Fibroblast of lung (primary cell): ENCODE measurements at places on chromosomes 1 and 21. TPM values are rescaled to one million over a fixed set of nuclear protein-coding genes. Genes with fewer than 3 reads are reported as not detected.

DNA sequence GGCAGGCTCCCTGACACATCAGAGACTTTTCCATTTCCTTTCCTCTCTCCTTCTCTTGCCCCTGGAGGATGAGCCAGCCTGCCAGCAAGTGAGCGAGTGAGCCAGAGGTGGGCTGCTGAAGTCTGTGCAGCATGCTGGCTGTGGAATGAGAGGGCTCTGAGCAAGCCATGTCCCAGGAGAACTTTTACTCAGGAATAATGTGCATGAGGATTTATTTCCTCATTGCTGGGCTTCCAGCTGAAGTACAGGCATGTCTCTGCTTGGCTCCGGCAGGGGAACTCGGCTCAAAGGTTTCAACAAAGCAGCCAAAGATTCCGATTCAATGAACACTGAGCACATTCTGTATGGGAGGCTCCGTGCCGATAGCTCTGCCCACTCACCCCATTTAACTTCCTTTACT lies 43.7 kb downstream of the UBIAD1 start:
- peak; percentile 40 for DNase-seq

DNA sequence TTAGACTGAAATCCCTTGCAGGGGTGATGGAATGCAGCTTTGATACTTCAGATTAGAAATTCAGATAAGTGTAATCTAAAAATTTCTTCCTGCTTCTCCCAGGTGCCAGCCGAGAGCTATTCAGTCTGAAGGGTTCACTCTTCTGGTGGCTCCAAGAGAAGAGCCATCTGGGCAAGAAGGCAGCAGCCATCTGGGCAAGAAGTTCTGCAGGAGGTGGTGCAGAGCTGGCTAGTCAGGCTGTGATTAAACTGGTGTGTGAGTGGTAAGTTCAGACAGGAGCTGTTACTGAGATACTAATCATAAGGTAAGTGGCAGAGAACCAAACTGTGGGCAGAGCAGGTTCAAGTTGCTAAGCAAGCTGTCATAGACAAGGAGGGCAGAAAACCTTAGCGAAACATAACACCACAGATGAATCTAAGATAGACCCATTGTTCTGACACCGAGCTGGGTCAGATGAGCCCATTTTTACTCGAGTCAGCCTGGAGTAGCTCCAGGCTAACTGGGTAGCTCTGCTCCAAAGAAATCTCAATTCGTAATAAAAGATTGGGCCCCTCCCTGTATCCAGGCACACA lies 14.4 kb upstream of the TP53BP2 start:
- DNase-seq, result no peak

Gene OLFML2B
- 3.3 and 5.1 TPM in 2 replicates for total RNA-seq

Gene IGSF9
- under 0.01 TPM in 2 replicates for total RNA-seq

- DNase-seq, result peak; percentile 45
Measured at GRCh38 chr1:67019600-67020136, 34.3 kb downstream of the SLC35D1 start.

GRCh38 chr1:31620631-31621497 lies 3.4 kb downstream of the HCRTR1 start:
- DNase-seq, result no peak

DNA sequence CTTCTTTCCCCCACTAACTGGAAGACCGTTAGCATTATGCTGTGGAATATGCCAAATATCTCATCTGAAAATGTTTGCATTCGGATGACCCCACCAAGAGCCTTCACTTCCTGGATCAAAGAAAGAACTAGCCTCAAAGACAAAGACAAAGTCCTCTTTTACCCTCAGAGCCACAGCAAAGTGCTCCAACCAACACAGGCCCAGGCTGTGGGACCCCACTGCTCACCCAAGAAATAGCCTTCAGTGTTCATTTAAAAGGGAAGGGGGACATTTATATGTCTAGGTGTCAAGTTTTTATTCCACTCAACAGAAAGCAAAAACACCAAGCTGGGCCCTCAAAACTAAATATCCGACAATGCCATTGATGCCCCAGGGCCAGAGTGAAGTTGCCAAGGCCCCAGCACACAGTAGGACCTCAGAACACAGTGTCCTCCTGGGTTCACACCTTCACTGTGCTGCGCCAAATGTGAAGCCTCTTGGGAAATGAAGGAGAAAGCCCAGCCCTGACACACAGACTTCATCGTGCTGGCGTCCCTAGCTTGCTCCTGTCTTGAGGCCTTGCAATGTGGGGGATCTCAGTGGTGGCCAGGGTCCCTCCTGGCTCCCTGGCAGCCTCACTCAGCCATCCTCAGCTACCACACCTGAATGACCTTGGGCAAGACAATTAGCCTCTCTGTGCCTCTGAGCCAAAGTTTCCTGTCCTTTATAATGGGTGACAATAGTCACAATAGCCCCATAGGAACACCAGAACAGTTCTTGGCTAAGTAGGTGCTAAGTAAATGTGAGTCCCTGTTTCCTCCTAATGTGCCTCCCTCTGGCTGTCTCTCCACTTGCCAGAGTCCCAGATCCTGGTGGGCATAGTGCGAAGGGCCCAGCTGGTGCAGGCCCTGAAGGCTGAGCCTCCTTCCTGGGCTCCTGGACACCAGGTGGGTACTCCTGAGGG lies 11.3 kb downstream of the CLCNKB start:
- DNase-seq, result no peak

DNA sequence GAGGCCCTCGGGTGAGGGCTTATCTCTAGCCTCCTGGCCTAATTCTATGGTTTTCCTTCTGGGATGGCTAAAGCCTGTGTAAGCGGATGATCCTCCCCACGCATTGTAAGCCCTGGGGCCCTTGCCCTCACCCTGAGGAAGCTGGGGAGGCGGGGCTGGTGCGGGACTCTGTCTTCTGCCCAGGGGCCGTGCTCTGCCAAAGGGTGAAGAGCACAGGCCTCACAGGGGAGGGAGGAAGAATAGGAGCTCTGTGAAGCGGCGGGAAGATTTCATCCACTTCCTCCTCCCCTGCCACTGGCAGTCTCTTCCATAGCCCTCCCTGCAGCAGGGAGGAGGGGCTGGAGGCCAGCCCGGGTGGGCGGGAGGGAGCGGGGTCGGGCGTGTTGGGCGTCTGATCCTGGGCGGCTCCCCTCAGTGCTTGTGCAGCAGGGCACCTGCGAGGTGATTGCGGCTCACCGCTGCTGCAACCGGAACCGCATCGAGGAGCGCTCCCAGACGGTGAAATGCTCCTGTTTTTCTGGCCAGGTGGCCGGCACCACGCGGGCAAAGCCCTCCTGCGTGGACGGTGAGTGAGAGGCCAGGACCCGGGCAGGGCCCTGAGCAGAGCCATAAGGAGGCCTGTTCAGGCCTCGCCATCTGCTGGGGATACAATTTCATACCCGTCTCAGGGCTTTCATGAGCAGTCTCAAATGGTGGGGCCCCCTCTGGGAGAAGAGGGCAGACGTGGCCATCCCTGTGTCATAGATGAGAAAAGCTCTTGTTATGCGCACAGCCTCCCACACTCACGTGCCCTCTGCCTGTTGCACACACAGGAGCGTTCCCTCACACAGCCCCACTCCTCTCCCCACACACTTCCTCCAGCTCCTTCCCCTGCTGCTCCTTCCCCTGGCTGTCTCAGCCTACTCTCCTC lies 7.7 kb upstream of the PPM1J start:
- peak; percentile 47 for DNase-seq

DNA sequence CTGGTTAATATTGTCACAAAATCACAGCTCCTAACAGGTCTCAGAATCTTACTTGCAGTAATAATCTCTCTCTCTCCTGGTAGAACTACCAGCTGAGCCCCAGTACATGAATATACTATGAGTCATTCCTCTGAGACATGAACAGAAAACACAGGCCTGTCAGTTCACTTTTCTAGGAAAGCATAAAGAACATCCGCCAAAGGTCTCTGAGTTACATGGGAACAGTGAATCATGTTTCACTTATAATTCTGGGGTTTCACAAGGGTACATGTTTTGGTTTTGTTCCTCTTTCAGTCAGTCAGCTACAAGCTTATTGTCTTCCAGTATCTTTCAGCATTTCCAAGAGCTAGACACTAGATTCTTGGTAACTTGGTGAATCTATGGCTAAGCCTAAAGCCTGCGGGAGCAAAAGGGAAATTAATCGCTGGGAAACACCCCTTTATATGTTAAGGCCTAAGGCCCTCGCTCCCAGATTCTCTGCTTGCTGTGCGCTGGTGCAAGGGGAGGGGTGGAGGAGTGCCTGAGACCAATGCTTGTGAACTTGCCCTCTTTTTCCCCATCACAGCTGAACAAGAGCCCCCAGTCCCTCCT lies 31.7 kb downstream of the IFNGR2 start:
- peak; percentile 92 for DNase-seq

DNA sequence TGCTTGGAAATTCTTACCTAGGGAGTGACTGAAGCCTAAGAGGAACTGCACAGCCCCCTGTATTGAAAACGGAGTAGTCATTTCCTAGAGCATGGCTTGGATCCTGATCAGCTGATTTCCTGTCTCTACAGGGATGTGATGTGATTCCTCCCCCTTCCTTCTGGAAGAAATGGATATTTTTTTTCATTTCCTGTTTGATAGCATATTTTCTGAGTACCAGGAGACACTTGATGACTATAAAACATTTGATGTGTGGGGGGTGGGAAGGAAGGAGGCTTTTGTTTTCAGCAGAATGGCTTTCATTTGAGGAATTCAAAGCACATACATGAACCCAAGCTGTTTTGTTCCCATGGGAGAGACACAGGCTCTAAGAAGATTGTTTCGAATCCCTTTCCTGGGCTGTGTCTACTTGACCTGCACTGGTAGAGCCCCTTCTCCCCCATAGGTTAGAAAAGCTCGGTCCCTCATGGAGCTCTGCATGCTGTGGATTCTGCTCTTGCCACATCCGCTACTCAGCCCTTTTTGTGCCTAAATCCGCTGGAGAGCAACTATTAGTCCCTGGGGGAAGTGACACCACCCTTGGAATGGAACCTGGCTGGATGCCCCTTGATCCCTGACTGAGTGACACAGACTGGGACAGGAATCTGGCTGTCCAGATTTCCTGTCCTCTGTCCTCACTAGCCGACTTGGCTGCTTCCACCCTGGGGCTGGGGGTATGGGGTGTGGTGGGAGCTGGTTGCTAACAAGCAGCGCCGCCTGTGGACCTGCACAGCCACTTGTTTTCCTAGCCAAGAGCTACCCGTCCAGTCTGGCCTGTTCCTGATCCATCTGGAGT lies 71.8 kb upstream of the MACF1 start:
- peak; percentile 34 for DNase-seq

Gene SLC16A4
- total RNA-seq, result 42.6 and 64.4 TPM in 2 replicates

Gene PEAR1
- total RNA-seq, result 2.3 and 2.6 TPM in 2 replicates

Gene SH2D5
- 2.3 and 5.0 TPM in 2 replicates for total RNA-seq

DNA sequence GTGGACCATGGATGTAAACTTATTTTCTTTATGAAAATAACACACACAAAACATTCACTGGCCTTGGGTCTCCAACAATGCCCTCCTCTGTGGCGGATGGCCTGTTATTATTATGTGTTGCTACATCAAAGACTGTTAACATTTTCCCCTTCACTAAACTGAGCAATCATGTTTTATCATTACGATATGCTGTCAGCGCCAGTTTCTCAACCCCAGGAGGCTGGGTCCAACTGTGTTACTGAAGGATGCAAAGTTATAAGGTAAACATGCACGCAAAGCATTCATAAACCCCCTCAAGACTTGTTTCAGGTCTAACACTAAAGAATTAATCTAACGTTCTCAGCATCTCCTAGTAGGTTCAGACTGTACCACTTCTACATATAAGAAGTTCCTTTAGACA lies 6.0 kb upstream of the DUSP10 start:
- DNase-seq, result no peak

GRCh38 chr1:180255536-180256340 lies 25.7 kb downstream of the LHX4 start:
- no peak for DNase-seq

DNA sequence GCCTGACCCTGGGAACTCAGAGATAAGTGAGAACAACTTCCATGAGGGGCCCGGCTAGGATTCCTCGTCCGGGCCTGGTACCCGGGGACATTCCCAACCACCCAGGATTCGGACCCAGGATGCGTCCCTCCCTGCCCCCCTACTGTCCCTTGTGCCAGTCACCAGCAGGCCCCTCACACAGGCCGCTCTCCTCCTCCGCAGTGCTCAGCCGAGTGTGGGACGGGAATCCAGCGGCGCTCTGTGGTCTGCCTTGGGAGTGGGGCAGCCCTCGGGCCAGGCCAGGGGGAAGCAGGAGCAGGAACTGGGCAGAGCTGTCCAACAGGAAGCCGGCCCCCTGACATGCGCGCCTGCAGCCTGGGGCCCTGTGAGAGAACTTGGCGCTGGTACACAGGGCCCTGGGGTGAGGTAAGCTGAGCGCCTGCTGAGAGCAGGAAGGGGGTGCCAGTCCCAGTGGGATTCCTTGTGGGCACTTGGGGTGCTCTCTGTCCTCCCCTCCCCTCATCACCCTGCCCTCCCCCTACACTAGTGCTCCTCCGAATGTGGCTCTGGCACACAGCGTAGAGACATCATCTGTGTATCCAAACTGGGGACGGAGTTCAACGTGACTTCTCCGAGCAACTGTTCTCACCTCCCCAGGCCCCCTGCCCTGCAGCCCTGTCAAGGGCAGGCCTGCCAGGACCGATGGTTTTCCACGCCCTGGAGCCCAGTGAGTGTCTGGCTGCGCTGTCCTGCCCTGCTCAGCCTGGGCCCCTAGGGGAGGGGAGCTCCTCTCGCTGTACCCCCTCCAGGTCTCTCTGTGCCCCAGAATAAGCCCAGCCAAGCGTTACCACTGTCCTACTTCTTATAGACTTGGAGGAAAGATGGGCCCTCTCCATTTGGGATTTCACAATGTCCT lies 9.8 kb downstream of the ADAMTSL4 start:
- no peak for DNase-seq

DNA sequence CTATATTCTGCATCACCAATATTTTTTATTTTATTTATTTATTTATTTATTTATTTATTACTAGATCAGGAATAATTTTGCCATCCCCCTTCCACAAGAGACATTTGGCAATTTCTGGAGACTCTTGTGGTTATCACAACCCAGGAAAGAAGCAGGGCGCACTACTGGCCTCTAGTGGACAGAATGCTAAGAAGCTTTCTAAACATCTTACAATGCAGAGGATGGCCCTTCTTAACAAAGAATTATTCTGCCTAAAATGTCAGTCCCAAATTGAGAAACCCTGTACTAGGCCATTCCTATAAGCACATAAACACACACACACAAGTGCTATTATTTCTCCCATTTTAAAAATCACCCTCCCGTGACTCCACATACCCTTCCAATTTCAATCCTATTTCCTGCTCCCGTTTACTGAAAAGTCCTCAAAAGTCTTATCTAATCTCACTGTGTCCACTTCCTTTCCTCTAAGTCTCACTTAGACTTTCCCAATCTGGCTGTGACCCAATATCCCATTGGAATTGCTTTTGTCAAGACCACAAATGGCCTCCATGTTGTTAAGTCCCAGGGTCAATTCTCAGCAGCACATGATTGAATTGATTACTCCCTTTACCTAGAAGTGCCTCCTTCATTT lies 43.7 kb upstream of the RNF11 start:
- DNase-seq, result peak; percentile 70

Gene ADAMTS5
- 3.9 and 4.3 TPM in 2 replicates for total RNA-seq
